Activated T-helper 1 cell treated with anti-CD3 and anti-CD28 coated beads, Interleukin-2, amount 50 U/mL, for 16 hours (primary cell): ENCODE measurements at places on chromosomes 2 and 18.

DNA sequence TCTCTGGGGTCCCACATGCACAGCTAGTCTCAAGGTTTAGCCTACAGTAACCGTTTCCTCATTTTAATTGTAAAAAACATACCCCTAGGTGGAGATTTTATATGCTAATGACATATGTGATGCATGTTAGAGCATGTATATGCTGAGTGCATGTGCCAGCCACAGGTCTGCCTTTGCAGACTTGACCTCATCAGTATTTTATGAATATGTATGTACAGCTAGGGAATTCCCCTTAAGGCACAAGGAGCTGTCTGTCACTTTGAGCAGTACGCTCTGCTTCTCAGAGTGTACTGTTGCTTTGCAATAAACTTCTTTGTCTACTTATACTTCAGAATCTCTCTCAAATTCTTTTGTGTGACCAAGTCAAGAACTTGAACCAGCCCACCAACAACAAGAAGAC is 131.2 kb upstream of the ERBB4 start:
- DNase-seq = no peak

DNA sequence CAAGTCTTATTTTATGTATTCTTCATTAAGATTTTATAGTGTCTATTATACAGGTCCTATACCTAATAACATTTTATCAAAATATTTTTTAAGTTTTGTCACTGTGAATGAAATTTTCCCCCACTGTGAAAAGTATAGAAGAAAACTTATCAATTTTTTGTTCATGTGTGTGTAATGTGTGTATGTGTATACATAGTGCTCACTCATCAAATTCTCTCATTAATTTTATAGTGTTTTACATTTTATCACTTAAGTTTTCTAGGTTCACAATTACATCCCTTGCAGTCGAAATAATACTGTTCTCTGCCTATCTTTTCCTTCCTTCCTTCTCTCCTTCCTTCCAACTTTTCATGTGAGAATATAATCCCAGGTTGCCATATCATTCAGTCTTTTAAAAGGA is 93.2 kb upstream of the FBXO11 start:
- DNase-seq = no peak

GRCh38 chr2:1848599-1848995 is 104.3 kb upstream of the PXDN start:
- no peak for DNase-seq

GRCh38 chr2:170481201-170481600 is 233.9 kb upstream of the SP5 start:
- no peak for DNase-seq

DNA sequence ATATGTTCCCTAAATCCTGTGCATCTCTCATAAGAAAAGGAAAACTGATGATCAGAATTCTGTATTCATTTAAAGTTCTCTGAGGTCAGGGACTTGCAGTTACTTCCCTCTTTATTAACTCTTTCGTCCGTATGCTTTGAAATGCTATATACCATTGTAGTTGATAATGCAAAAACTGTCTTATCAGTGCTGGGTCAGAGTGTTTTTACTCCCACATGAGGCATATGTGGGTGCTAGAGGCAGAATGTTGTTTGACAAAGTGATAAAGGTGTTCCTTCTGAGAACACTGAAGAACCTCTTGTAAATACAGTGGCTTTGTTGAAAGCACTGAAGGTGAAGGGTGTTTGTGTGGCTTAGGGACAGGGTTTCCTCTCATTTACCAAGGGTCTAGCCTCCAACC is 136.5 kb upstream of the NFATC1 start:
- DNase-seq = no peak

DNA sequence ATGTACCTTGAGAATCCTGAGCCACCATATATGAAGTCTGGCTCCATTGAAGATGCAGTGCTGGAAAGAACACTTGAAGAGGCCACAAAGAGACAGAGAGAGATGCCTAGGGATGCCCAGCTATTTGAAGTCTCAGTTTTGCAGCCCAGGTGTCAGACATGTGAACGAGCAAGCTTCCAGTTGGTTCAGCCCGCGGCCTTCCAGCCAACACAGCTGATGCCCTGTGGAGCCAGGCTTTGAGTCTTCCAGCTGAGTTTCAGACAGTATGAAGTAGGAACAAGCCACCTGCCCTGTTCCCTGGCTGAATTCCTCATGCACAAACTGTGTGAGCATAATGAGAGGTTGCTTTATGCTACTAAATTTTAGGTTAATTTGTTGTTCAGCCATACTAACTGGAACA is 108.8 kb downstream of the SPHKAP start:
- DNase-seq = no peak

DNA sequence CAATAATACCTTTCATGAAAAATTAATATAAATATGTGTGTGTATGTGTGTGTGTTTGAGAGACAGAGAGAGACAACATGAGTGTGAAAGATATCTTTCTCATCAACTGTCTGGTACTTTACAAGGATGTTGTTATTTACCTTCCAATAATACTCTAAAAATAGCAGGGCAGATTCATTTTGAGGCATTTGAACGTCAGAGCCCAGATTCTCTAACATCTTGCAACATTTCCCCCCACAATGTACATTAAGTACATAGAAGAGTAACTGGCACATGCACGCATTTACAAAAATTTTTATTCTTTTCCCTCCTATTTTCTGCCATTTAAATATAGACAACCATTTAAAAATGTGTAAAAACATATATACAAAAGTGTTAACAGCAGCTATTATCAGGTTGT is 100.9 kb downstream of the PID1 start:
- no peak for DNase-seq

DNA sequence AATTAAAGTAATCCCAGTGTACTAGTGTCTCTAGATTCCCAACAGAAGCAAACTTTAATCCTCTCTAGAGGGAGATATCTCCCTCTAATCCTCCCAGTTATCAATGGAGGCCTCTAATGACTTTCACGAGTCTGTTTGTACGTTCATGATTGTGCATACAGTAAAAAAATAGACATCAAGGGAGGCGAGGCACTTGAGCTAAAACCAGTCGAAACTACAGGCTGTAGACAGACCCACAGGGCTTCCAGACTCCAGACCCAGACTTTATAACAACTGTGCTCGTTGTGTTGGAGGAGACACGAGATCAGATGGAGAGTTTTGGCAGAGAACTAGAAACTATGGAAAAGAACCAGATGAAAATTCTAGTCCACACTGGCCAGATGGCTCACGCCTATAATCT is 7.0 kb downstream of the DGKD start:
- no peak for DNase-seq

DNA sequence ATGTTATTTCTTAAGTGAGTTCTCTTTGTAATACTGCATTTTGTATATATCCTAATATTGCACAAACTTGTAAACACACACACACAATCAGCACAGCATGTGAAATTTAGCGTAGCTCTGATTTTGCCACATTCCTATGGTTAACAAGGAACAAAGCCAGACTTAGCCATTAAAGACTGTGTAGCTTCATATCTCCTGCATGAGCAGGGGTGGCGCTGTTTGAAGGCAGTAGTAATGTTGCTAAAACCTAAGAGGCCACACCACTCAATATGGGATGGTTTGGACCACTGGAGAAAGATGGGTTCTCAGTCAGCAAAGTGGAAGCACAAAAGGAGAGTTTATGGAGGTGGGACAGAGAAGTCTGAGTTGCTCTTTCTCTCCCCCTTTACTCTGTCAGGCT is 61.1 kb upstream of the RND3 start:
- no peak for DNase-seq

- no peak for DNase-seq
Observed at GRCh38 chr2:102168026-102168771, 18.6 kb upstream of the IL1RL2 start.

- no peak for DNase-seq
Observed at GRCh38 chr2:101369100-101369499, 18.2 kb downstream of the CREG2 start.

GRCh38 chr18:67875944-67876343 is 359.4 kb upstream of the DSEL start:
- DNase-seq = no peak

GRCh38 chr2:197809064-197809463 is 4.7 kb downstream of the PLCL1 start:
- DNase-seq = no peak

GRCh38 chr2:37350034-37350433 is 5.6 kb downstream of the QPCT start:
- DNase-seq = no peak

DNA sequence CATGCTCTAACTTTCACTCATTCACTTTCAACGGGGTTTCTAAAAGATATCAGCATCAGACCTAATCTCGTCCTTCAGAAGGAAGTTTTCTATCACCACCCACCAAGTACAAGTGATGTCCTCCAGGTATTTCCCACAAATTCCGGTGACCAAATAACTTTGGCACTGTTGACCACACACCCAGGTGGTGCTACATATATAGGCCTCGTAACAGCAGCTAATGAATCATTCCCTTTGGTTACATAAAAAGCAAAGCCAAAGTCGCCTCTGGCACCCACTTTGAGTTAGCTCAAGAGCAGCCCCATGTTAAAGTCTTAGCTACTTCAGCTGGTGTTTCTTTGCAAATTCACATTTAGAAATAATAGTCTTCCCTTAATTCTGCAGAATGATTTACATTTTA is 138.2 kb upstream of the OSR1 start:
- no peak for DNase-seq

- DNase-seq = no peak
Observed at GRCh38 chr2:71812736-71813135, 334.9 kb downstream of the CYP26B1 start.

- no peak for DNase-seq
Observed at GRCh38 chr2:56523816-56524215, 340.0 kb downstream of the CCDC85A start.

- DNase-seq = no peak
Observed at GRCh38 chr2:10059016-10059351, 15.6 kb downstream of the KLF11 start.

DNA sequence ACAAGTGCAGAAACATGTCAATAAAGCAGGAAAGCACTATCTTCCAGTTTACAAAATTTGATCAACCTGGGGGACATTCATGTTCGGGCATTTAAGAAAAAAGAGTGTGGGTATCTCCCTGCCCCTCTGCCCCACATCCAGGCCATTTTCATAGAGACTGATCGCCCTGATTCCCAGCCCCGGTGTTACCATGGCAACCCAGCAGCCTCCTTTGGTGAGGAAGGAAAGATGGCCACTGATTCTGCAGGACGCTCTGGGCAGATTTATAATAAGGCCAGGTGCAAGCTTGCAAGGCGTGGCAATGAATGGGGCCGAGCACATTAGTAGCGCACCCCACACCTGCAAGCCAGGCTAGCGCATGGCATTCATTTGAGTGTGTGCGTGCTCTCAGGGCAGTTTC is 36.7 kb upstream of the ARL4C start:
- DNase-seq = no peak

GRCh38 chr2:227886149-227886548 is 14.7 kb downstream of the DAW1 start:
- DNase-seq = no peak

- no peak for DNase-seq
Observed at GRCh38 chr2:153432381-153432780, 46.2 kb downstream of the RPRM start.

DNA sequence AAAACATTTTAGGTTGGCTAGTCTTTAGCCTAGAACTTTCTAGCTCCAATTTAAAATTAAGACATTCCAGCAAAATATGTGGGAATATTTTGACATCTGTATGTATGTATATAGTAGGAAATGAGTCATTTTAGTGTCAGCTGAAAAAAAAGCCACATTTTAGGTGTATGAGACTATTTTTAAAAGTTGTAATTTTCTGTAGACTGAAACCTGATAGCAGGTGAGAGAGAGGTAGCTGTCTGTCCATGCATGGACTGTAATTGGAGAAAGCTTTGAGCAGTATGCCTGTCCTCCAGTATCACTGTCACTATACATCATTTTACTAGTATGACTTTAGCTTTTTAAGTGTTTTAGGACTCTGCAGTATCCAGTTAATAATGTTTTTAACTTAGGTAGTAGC is 26.1 kb upstream of the PPP1R1C start:
- DNase-seq = no peak

DNA sequence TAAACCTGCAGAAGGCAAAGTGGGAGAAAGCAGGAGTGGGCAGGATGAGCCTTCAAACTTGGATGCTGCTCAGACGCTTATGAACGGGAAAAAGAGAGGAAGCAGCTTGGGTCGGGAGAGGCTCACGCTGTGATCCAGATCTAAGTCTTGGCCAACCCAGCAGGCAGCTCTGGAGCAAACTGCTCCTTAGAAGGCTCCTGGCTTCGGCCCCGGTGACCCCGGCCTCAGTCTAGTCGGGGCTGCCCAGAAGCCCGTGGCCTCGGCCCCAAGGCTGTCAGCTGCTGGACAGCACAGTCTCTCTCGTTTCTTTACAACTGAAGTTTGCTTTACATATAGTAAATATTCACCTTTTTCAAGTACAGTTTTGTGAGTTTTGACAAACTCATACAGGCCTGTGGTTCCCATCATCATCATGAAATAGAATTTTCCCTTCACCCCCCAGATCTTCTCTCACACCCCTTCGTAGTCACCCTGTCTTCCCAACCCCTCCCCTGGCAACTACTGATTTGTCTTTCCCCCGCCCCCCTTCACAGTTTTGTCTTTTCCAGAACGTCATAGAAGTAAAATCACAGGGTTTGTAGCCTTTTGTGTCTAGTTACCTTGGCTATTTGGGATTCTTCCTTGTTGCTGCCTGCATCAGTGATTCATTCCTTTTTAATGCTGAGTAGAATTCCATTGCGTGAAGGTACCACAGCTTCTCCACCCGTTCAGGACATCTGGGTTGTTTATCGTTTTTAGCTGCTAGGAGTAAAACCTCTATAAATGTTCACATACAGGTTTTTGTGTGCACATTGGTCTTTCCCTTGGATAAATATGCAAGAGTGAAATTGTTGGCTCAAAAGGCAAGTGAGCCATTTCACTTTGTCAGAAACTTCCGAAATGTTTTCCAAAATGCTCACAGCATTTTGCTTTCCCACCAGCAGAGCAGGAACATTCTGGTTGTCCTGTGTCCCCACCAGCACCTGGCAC is 35.1 kb downstream of the MYO7B start:
- DNase-seq = no peak

DNA sequence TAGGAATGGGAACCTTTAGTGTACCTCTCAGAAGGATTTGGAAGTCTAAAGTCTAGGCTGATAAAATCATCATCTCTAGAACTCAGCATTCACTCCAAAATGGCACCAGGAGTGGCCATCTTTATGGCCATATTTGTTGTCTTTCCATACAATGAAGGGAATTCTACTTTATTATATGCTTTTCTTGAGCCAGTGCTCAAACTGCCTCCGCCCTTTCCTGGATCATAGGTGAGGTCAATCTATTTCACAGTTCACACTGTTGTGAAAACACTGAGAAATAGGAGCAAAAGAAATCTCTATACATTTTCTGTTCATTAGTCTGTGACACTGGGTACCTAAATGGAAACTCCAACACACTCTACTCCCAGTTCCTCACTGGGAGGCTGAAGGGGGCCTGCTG is 55.6 kb downstream of the SP110 start:
- no peak for DNase-seq

DNA sequence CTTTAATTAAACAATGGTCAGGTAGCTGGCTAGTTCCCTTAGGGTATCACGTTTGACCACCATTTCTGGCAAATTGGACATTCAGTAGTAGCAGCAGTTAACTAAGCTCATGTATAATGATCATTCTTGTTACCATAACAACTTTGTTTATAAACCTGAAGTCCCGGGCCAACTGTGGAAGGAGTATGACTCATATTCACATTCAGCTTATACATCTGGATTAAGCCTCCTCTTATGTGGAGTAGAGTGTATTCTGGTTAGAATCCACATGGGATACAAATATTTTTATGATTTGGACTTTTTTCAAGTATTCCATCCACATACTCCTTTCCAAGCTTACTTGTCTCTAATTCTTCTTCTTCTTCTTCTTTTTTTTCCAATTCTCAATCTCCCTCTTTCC is 70.3 kb upstream of the ZSWIM2 start:
- DNase-seq = no peak

- DNase-seq = no peak
Observed at GRCh38 chr2:64754570-64754969, 100.9 kb upstream of the SERTAD2 start.

- DNase-seq = no peak
Observed at GRCh38 chr2:173955004-173955403, 10.2 kb downstream of the SP3 start.
